ENCODE measurements at places on chromosomes 1 and 21.

GRCh38 chr1:12580054-12580887 lies 37.7 kb downstream of the DHRS3 start:
- no peak for DNase-seq

DNA sequence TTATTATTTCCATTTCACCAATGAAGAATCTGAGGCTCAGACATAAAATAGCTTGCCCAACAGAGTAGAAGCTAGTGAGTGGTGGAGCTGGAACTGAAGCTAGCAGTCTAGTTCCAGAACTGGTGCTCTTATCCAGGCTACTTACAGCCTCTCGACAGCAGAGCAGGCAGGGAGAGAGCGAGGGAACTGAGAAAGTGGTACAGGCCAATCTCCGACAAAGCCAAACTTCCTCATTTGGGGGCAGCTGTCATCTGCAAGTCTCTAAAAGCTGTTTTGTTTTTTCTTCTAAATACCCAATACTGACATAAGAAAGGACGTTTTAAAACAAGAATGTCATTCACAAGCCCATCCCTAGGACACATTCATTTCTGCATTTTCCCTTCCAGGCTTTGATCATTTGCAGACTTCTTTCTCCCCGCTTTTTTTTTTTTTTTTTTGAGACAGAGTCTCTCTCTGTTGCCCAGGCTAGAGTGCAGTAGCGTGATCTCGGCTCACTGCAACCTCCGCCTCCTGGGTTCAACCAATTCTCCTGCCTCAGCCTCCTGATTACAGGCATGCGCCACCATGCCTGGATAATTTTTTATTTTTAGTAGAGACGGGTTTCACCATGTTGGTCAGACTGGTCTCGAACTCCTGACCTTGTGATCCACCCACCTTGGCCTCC lies 20.0 kb downstream of the YIPF1 start:
- no peak for DNase-seq

DNA sequence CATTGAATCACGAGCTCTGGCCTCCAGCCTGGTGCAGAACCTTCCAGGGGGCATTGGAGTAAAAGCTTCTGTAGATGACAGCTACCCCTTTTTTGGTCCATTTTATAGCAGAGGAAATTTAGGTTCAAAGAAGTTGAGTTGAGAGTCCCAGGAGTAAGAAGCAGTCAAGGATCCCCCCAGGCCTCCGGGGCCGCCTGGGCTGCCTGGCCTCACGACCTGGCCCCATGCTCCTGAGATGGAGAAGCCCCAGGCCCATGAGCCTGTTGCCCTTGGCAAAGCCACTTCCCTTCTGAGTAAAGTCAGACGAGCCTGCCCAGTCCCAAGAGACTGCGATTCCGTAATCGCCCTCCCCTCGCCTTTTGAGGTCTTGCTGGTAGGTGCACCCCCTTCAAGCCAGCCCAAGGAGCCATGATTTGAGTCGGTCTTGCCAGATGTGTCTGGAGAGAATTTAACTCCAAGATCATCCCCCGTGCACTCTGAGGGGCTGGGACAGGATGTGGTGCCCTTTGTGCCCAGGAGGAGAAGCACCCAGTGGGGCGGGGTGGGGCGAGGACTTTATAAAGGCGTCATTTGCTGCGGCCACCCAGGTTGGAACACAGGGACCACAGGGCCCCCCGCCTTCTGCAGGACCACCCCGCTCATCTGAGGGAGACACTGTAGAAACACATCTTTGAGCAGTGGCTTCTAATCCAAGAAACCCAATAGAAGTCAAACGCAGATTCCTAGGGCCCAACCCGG lies 30.1 kb downstream of the PDE9A start:
- DNase-seq, result no peak

DNA sequence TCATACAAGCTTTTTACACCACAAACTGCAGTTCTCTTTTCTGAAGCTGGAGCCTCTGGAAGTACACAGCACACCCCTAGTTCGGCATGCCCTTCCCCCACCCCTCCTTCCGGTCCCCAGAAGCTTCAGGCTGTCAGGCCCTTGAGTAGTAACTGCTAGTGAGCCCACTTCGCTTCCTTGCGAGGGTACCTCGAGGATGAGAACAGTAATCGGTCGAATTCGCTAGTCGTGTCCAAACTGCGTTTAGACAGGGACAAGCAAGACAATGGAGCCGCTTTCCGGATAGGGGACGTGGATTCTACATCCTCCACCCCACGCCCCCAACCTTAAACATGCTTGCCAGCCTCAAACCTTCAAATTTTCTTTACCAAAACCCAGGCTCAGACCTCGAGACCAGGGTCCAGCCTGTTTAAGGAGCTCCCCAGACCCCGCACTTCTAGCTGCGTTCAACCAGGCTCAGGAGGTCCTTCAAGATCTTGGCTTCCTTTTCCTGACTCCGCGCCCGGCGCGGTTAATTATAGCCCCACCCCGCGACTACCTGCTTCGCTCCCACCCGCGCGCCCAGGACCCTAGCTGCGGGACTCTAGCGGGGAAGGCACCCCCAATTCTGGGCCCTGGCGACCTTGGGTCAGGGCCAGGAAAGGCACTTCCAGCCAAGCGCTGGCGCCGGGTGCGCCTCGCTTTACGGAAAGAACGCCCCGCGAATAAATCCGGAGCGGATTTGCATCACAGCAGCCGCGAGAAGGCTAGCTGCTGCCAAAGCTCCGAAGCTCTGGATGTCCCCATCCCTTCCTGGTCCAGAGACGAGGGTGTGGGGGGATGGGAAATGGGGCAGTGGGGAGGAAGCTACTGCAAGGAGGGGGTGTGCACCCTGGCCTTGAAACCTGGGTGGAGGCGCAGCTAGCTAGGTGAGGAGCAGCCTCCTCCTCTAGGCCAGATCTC lies 8.1 kb upstream of the TSPAN1 start:
- no peak for DNase-seq

DNA sequence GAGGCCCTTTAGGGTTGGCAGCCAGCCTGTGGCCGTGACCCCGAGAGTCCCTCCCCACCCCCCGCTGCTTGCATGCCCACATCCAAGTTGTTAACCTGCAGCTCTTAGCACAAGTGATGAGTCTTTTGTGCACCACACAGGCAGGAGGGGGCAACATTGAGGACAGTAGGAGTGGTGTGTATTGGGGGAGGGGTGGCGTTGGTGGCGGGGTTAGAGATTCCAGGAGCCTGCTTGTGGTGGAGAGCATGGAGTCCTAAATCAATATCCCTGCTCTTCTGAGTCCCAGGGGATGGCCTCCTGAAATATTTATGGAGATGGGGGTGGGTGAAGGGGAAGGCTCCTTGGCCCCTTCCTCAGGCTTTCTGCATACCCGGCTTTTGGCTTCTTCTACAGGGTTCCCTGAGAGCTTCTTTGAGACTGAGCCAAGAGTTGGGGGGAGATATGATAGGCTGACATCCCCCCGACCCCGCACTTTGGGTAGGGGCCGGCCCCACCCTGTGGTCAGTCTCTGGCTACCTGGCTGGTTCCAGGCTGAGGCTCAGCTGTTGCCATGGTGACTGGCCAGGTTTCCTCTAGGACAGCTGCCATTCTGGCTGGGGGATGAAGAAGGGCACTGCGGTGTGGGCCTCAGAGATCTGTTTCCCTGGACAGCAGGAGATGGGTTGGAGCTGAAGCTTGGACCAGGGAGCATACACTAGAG lies 5.0 kb downstream of the CHRNB2 start:
- DNase-seq, result no peak

DNA sequence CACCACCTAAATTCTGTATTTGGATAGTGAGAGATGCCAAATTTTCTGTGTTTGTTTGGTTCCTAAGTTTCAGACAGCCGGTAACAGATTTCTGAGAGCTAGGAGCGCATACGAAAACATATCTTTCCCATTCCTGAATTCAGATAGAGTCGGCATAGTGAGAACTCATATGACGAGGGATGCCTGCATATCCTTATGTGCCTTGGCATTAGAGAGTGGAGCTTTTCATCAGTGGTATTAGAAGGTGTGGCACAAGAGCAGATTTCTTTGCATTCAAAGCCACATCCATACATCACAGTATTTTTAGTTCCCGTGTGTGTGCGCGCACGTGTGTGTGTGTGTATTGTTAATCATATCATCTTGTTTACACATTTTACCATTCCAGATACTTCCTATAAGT lies 85.8 kb downstream of the ATP5PO start:
- no peak for DNase-seq
